ENCODE measurements at places on chromosomes 2 and 18. TPM values are rescaled to one million over a fixed set of nuclear protein-coding genes. Genes with fewer than 3 reads are reported as not detected.

DNA sequence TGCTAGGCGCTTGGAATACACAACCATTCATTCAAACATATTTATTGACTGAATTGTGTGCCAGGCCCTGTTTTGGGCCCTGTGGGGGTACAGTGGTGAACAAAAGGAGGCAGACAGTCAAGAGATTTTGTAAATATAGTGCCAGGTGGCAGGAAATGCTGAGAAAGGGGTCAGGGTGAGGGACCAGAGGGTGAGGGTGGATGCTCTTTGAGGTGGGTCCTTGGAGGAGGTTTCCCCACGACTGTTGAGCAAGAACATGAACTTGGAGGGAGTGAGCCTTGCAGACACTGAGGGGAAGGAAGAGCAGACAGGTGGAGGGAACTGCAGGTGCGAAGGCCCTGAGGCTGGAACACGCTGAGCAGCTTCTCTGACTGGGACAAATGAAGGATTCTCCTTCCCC, 40.7 kb downstream of the ODC1 start:
- no peak for DNase-seq
- H3K36me3 ChIP-seq, result no peaks in the 10 kb centered on the region
- H3K4me1 ChIP-seq, result peaks cover 59% of the 10 kb centered on the region
- H3K27ac ChIP-seq, result peak overlapping the region; percentile 74

DNA sequence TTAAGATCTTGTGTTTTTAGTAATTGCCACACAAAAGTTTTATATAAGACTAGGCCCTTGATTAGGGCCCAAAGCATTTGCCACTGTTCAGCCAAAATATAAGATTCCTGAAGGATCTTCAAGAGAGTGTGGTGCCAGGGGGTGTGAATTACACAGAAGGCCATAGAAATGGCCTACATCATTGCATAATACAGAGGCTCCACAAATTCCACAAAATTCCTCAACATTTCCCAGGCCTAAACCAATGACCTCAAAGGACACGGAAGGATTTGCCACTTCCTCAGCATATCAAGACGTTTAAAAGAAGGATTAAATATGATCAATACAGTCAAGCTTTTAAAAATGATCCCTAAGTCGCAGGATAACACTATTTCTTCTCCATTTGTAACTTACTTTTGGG, 24.1 kb downstream of the COL6A3 start:
- peaks cover 2% of the 10 kb centered on the region for H3K27me3 ChIP-seq
- no peak overlapping the region for H3K4me3 ChIP-seq
- no peak for DNase-seq
- H3K36me3 ChIP-seq, result no peaks in the 10 kb centered on the region
- H3K27ac ChIP-seq, result no peak overlapping the region

DNA sequence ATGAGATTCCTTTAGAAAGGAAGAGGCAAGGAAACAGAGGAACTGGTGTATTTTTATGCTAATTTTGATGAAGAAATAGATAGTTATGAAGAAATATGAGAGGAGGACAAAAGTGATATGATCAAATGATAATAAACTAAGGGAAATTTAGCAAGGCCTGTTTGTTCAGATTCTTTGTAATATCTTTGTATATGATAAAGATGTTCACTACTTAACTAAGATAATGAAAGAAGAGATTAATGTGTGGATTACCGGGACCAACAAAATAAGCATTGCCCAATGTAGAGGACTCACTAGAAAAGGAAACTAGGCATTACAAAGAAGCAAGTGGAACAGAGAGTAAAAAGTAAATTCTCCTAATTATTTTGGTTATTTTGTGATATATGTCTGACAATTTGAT, 99.0 kb upstream of the FIGN start:
- no peaks in the 10 kb centered on the region for H3K27me3 ChIP-seq
- H3K4me3 ChIP-seq, result no peak overlapping the region
- no peak for DNase-seq
- H3K27ac ChIP-seq, result no peak overlapping the region

DNA sequence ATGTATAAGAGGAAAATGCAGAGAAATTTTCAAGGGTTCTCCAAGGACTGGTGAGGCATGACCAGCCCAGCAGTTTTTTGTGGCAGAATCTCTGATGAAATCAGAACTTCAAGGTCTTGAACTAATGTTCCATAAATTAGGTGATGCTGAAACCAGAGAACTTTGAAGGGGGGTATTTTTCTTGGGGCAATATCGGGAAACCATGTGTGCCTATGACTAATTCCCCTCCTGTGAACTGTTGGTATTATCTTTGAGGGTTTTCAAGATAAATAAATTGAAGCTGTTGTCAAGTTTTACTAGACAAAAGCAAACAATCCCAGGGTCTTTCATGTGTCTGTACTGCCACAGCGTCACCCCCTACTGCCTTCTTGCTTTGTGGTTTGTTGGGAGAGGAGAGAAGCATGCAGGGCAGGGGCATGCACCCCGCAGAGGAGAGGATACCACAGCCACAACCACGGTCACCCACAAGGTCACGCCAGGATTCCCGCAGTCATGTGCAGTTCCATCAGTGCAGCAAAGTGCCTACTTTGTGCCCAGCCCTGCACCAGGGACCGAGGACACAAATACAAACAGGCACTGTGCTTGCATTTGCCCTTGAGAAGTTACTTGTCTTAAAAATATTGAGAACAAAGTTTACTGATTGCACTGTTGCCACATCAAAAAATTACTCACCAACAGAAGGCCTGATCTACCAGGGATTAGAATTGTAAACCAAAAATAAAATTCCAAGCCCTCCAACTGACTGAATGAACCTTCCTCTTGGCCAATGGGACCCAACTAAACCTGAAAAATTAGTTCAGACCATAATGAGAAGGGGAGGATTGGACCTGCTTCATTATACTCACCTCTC, 413.3 kb upstream of the TRIB2 start:
- no peak overlapping the region for H3K27ac ChIP-seq
- H3K4me3 ChIP-seq, result no peak overlapping the region
- H3K36me3 ChIP-seq, result no peaks in the 10 kb centered on the region
- DNase-seq, result no peak
- no peaks in the 10 kb centered on the region for H3K4me1 ChIP-seq

DNA sequence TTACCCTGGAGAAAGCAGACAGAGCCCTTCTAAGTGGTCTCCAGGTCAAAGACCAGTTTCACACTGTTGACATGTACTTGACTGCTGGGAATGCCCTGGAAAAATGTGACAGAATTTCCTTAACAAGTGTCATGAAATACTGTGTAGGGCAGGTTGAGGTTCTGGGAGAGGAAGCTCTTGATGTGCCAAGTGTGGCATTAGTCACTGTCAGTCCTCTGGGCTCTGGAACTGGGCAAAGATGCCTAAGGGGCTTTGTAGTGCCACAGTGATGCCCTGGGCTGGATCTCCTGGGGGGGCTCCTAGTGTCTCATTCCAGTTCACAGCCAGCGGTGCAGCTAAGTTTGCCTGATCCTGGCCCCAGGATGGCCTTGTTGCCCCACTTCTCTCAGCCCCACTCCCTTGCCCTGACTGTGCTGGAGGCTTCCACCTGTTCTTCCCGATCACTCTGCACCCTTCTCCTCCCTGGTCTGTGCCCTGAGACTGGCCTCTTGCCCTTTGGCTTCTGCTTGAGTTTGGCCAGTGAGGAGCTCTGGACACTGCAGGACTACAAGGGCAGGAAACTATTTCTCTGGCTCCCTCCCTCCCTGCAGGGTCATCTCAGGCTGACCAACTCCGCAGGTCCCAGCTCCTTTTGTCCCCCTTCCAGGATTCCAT, 27.0 kb upstream of the FAM124B start:
- no peaks in the 10 kb centered on the region for H3K27me3 ChIP-seq
- peak; percentile 41 for DNase-seq
- no peak overlapping the region for H3K27ac ChIP-seq

DNA sequence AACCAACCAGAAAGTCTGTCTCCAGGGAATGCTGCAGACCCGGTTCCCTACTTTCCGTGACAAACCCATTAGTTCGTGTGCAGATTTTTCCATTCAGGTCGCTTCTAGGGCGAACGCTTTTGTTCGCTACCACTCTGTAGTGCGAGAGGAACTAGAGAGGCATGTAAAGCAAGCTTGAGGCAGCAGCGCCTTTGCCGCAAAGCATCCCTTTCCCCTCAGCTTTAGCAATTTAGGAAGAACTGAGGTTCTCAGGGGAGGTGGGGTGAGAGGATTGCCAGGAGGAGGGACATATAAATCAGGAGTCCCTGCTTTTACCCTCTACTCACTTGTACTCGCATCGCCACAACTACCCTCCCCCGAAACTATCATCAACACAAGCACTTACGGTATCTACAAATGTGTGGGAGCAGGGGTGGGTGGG, 748 bp upstream of the ZNF804A start:
- peak overlapping the region; percentile 58 for H3K4me3 ChIP-seq
- H3K27ac ChIP-seq, result peak overlapping the region; percentile 44
- H3K4me1 ChIP-seq, result peaks cover 12% of the 10 kb centered on the region
- H3K27me3 ChIP-seq, result peaks cover 34% of the 10 kb centered on the region

GRCh38 chr18:24168496-24168895, 29.6 kb downstream of the CABYR start:
- no peaks in the 10 kb centered on the region for H3K36me3 ChIP-seq
- DNase-seq, result no peak
- no peaks in the 10 kb centered on the region for H3K27me3 ChIP-seq
- H3K4me1 ChIP-seq, result no peaks in the 10 kb centered on the region

DNA sequence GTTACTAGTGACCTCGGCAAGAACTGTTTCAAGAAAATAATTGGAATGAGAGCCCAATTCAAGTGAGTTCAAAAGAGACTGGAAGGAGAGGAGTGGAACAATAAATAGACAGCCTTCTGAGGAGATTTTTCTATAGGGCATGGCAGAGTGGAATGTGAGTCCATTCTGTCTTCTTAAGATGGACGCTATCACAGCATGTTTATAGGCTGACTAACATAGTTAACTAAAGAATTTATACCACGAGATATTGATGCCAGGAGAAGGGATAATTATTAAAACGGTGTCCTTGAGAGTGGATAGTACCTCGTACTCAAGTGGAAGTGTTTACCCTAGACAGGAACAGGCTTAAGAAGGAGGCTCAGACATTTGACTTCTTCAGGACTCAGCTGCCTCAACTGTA, 143.5 kb upstream of the RBBP8 start:
- no peak overlapping the region for H3K4me3 ChIP-seq
- no peaks in the 10 kb centered on the region for H3K4me1 ChIP-seq
- H3K27ac ChIP-seq, result no peak overlapping the region
- H3K36me3 ChIP-seq, result no peaks in the 10 kb centered on the region

DNA sequence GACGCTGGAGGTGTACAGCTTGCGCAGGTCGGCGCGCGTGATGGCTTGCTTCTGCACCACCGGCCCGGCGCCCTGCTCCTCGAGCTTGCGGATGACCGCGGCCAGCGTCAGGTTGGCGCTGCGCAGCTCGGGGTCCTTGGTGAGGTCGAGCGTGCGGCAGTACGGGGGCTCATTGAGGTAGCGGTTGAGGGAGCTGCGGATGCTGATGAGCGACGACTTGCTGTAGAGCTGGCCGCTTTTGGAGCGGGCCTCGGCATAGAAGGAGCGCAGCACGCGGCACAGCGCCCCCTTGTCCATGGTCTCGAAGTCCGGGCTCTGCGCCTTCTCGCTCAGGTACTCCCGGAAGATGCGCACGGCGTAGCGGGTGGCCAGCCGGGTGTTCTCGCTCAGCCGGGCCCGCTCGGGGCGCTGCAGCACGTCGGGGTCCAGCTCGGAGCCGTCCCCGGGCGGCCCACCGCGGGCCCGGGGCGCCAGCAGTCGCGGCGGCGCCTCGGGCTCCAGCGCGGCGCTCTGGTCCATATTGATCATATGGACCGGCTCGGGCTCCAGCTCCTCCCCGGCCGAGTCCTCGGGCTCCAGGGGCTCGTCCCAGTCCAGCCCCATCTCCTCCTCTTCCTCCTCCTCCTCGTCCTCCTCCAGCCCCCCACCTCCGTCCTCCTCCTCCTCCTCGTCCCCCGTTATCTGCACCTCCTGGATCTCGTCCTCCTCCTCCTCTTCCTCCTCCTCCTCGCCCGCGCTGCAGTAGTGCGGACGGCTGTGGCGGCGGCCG, 523 bp downstream of the KCTD1 start:
- peaks cover 31% of the 10 kb centered on the region for H3K4me1 ChIP-seq
- no peaks in the 10 kb centered on the region for H3K36me3 ChIP-seq
- no peak overlapping the region for H3K27ac ChIP-seq
- peaks cover 30% of the 10 kb centered on the region for H3K27me3 ChIP-seq
- peak; percentile 80 for DNase-seq

- H3K27ac ChIP-seq, result no peak overlapping the region
- DNase-seq, result peak; percentile 54
- peaks cover 3% of the 10 kb centered on the region for H3K27me3 ChIP-seq
- H3K4me1 ChIP-seq, result no peaks in the 10 kb centered on the region
Observed at GRCh38 chr2:96507957-96508520, 2.9 kb upstream of the NEURL3 start.

DNA sequence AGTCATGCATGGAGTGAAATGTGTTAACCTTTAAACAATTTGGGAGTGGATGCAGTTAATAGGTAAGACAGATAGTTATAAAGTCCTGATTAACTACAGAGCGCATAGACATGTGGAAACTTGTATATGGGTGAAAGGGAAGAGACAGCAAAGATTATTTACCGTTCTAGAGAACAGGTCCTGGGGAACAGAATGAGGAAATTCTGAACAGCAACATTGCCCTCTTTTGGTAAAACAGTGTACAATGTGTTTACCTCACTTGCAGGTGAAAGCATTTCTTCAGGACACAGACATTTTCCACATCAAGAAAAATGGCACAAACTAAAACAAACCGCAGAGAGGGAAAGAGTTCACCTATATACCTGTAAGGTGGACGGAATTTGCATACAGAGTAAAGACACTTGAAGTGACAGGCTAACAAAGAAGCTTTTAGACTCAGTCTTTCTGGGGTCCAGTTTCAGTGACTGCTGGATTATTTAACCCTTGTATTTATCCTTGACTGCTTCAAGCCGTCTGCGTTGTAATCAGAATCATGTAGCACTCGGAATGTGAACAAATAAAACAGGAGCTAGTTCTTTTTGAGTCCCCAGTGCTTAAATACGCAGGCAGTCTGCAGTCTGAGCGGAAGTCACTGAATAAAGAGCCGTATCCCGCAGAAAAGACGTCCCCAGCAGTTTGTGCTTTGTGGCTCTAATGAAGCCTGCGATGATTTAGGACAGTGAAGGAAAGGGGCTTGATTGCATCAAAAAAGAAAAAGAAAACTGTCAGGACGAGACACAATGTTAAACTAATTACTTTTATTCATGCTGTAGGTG, 364.8 kb upstream of the GALNT5 start:
- H3K4me1 ChIP-seq, result peaks cover 9% of the 10 kb centered on the region
- peaks cover 35% of the 10 kb centered on the region for H3K27me3 ChIP-seq
- H3K4me3 ChIP-seq, result peak overlapping the region; percentile 56
- no peak overlapping the region for H3K27ac ChIP-seq
- H3K36me3 ChIP-seq, result no peaks in the 10 kb centered on the region

- no peaks in the 10 kb centered on the region for H3K4me1 ChIP-seq
- H3K27me3 ChIP-seq, result no peaks in the 10 kb centered on the region
- no peak overlapping the region for H3K4me3 ChIP-seq
- DNase-seq, result no peak
- no peaks in the 10 kb centered on the region for H3K36me3 ChIP-seq
Observed at GRCh38 chr2:231211486-231211885, 13.1 kb downstream of the ARMC9 start.

Gene NOSTRIN
- not detected for total RNA-seq

Gene DNMT3A
- 67.0 TPM for total RNA-seq

Data from endothelial cell of umbilical vein (primary cell).